ENCODE measurements at places on chromosomes 3 and 15.

- DNase-seq = no peak
Measured at GRCh38 chr15:32790352-32790999, 72.7 kb downstream of the GREM1 start.

GRCh38 chr15:66733976-66734375 lies 31.9 kb downstream of the SMAD6 start:
- DNase-seq = no peak

- DNase-seq = no peak
Measured at GRCh38 chr3:19945969-19946831, 697 bp upstream of the RAB5A start.

- no peak for DNase-seq
Measured at GRCh38 chr15:72604794-72605193, 49.7 kb upstream of the GOLGA6B start.

- no peak for DNase-seq
Measured at GRCh38 chr3:189842681-189843602, 211.8 kb downstream of the TP63 start.

DNA sequence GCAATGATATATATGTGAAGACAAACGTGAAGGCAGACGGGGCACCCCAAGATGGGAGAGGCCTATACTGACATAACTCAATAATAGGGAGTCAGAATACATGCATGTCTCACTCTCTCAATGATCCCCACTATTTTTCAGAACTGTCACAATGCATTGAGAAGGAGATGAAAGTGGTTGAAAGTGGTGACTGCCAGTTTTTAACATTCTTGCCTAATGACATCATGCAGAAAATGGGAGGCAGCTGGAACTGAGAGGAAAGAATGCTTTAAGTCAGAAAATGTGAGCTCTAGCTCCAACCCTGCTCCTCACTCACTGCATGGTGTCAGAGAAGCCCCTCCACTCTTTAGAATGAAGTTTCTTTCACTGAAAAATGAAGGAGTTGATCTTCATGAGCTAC lies 55.3 kb upstream of the P2RY1 start:
- DNase-seq = no peak

- DNase-seq = no peak
Measured at GRCh38 chr3:122944671-122945161, 82.8 kb downstream of the SEMA5B start.

DNA sequence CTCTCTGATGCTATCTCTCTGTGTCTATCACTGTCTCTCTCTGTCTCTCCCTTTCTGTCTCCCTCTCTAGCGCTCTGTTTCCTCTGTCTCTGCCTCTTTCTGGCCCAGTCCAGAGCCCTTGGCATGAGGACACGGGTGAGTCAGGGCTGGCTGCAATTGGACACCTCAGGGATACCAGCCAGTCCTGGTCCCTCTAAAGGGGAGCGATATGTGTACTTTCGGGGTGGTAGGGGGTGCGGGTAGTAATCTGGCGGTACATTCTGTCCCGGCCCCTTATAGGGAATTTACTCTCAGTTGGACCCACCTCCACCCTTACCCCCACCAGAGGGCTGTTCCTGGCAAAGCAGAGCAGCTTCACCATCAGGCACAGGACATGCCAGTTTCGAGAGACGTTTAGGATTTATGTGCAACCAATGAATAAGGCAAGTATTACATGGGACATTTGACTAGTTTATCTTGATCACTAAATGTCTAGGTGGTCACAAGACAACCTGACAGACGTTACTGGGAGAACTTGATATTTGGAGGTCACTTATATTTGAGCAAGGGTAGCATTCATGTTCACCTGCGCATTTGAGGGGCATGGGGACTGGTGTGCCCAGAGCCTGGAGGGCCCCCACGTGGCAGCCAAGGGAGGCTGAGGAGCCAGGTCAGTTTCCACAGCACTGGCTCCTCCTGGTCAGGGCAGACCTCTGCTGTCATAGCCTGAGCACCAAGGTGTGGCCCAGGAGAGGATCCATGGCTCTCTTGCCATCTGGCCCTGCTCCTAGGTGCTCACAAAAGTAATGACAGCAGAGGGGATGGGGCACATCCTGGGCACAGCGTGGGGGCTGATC lies 256.1 kb downstream of the PLCL2 start:
- no peak for DNase-seq

DNA sequence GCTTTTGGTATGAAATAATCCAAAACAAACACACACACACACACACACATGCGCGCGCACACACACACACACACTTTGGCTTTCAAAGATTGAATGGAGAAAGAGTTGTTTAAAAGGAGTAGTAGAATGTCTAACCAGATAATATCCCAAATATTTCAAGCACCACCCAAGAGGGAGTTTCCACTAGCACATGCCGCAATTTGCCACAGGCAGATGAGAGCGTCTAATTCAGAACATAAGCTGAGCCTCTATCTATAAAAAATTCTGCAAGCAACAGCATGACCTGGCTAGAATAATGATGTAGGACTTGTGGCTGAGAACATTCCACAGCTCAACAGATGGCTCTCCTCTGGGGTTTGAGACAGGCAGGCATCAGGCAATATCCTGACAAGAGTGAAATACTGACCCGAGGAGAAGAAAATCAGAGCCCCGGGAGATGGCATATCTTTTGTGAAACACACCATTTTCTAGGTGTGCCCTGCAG lies 302.5 kb upstream of the GADL1 start:
- DNase-seq = no peak

- no peak for DNase-seq
Measured at GRCh38 chr3:141798448-141798845, 35.2 kb downstream of the GRK7 start.

- no peak for DNase-seq
Measured at GRCh38 chr3:49787536-49787935, 1.2 kb upstream of the IP6K1 start.
